ENCODE measurements at places on chromosomes 6 and 20.

- DNase-seq: no peak
Measured at GRCh38 chr6:38459291-38459690, 180.4 kb downstream of the BTBD9 start.

DNA sequence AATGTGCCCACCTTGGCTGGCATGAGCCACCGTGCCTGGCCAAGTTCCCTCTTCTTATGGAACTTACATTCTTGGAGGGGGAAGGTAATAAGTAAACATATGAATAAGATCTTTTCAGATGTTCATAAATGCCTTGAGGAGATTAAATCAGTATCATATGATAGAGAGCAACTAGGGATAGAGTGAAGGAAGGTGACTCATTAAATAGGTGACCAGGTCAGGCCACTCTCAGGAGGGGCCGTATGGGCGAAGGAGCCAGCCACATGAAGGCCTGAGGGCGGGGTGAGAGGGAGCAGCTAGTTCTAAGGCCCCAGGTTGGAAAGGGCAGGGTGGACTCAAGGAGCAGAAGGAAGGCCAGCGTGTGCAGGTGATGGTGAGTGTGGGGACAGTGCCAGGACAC lies 91.1 kb downstream of the UST start:
- no peak for DNase-seq

DNA sequence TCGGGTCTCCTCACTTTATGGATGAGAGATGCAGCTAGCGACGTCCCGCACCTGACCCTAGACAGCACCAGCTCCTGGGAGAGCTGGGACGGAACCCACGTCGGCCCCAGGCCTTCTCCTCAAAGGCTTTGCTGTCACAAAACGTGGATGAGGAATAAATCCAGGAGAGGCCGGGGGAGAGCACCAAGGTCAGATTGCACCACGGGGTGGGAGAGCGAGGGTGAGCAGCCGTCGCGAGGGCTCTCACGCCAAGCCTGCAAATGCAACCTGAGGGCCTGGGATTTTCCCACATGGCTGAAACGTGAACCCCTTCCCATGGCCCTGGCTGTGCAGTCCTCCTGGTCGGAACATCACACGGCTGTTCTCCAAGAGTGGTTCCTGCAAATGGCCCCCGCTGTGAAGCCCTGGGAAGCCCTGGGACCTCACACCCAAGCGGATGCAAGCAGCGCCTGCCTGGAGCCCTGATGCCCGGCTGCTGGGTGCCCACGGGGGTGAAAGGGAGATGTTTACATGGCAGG lies 45.3 kb downstream of the DLL1 start:
- DNase-seq: no peak

DNA sequence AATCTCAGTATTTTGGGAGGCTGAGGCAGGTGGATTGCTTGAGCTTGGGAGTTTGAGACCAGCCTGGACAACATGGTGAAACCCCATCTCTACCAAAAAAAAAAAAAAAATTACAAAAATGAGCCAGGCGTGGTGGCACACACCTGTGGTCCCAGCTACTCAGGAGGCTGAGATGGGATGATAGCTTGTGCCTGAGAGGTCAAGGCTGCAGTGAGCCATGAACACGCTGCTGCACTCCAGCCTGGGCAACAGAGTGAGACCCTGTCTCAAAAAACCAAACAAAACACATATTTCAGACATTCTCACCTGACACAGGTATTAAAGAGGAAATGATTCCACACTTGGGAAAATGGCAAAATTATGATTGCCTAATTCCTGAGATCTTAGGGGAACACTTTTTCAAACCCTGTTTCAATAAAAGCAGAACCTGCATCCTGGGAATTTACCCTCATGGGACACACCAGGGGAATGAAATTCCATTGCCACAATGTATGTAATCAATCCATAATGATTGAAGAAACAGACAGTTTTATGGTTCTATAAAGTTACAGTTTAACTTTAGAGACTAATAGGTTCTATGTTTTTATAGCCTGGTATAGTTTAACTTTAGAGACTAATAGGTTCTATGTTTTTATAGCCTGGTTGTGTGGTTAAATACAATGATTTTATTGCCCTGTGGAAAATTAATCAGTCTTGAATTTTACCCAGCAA lies 29.6 kb upstream of the DNAAF9 start:
- DNase-seq: peak; percentile 39

GRCh38 chr6:89794324-89794723 lies 25.3 kb downstream of the MDN1 start:
- DNase-seq: no peak

DNA sequence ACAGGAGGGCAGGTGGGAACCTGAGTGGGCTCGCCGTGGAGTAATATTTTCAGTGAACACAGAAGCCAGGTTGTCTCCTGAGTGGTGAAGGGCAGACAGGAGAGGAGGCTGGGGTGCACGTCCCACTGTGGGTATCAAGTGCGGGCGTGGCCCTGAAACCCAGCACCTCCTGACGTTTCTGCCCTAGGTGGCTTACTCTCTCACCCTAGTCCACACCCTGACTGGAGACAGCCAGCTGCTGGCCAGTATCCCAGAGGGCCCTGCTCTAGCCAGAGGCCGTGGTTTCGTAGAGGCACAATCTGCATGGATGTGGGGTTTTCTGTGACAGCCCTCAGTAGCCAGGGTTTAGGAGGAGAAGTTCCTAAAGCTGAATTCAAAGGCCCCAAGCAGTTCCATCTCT lies 86.7 kb downstream of the TRERF1 start:
- DNase-seq: no peak

GRCh38 chr6:42112351-42112750 lies 30.1 kb downstream of the C6orf132 start:
- no peak for DNase-seq

GRCh38 chr20:62822788-62823651 lies 6.2 kb downstream of the COL9A3 start:
- DNase-seq: peak; percentile 82

GRCh38 chr6:162443101-162443500 lies 284.5 kb downstream of the PRKN start:
- no peak for DNase-seq

DNA sequence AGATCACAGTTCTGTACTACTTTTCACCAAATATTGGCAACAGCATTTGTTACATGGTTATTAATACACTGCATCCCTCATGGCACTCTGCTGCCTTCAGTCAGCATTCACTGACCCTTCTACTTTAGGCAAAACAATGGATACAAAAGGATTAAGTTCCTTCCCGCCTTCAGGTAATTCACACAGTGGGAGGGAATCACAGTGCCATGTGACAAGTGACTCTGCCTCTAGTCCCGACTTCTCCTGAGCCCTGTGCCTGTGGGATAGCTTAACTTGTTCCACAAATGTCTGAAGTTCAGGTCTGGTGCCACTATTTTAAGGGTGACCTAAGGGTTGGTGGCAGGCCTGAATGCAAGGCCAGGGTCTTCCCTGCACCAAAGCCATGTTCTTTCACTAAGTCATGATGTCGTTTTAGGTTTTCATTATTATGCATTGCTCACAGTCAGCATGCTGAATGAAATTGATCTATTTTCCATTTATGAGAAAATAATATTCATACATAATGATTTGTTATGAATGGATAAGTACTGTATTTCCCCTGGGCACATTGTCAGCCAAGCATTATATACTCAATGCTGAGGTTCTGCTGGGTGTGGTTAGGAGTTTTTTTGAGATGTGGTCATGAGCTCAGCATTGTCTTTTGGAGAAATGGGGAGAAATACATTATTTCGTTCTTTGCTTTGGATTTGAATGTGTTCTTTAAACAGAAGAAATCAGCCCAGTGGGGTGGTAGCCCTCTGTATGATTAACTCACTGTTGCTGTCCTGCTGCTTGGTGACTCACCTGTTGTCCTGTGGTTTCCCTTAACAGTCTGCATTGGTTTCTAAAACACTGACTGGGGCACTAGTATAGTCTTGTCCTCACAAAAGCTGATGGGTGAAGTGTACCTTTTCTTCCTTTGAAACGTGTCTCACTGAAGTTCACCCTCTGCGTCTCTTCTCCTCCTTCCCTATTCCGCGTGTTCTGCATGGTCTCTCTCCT lies 66.4 kb downstream of the AFDN start:
- no peak for DNase-seq

All from HEK293T (cell line).